Activated CD4-positive, alpha-beta memory T cell treated with anti-CD3 and anti-CD28 coated beads, Interleukin-2, amount 10 ng/mL, durations not matched to agents 7 days and 5 days (primary cell): ENCODE measurements at places on chromosomes 5 and 9.

- DNase-seq = no peak
Observed at GRCh38 chr5:91059409-91059808, 323.7 kb downstream of the ARRDC3 start.

DNA sequence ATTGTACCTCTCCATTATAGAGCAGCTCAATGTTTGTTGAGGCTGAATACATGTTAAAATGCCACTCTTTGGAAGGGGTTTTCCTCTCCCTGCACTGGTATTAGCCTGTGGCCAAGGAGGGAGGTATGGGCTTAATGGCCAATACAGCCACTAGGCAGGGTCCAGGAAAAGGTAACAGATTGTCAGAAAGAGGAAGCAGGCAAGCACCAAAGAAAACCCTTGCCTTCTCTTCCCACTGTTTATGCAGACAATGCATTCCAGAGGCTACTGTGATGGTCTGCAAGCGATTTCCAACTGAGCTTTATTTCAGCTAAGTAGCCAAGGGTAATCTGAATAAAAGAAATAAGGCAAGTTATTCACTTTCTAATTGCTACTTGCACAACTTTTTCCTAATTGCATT lies 95.3 kb upstream of the SLC27A6 start:
- DNase-seq = no peak

GRCh38 chr9:87375397-87376073 lies 122.1 kb upstream of the DAPK1 start:
- no peak for DNase-seq

GRCh38 chr5:111973961-111974360 lies 217.0 kb upstream of the NREP start:
- DNase-seq = no peak

GRCh38 chr5:72281764-72282499 lies 38.1 kb downstream of the MRPS27 start:
- DNase-seq = no peak

GRCh38 chr5:57175551-57176309 lies 1.9 kb downstream of the GPBP1 start:
- peak; percentile 58 for DNase-seq

DNA sequence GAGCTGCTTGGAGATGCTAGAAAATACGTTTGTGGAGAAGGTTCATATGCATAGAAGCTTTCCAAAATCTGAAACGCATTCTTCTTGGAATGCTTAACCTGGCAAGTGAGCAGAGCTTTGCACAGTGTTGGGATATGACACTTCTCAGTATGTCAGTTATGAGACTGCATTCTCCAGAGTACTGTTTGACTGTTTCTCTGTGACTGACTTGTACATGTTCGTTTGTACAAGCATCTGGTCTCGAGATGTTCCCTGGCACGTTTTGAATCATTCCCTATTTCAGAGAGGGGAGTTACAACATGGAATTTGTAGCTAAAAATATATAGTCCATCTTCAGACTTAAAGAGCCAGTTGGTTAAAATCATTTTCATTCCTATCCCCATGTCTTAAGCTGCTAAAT lies 272.4 kb downstream of the ARRDC3 start:
- no peak for DNase-seq

GRCh38 chr9:79384501-79384900 lies 187.3 kb upstream of the TLE4 start:
- DNase-seq = no peak

DNA sequence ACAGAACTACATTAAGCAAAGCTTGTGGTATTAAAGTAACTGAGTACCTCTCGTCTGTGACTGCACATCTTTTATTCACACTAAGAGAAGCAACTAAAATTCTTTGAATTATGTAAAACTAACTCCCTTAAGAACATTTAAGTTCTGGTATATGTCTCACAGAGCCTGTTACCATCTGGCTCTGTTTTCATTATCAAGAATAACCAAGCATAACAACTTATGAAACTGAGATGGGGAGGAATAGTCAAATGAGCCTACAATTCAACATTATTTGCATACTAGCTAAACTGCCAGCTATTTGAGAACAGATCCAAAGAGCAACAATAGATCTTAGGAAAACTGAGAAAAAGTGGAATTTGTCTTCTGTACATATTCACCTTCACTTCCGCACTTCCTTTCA lies 25.3 kb upstream of the ISOC1 start:
- no peak for DNase-seq

DNA sequence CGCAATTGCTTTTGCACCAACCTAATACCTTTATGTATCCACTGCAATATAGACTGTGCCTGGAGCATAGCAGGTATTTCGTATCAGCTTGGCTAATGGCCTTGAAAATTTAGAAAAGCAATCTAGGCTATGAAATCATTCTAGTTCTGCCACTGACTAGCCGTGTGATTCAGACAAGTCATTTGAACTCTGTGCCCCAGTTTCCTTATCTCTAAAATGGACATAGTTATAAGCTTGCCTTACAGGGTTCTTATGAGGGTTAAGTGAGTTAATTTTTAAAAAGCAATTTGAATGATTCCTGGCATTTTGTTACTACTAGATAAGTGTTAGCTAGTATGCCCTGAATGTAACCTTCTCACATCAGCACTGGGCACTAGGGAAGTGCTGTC lies 80.5 kb upstream of the PUM3 start:
- DNase-seq = no peak

DNA sequence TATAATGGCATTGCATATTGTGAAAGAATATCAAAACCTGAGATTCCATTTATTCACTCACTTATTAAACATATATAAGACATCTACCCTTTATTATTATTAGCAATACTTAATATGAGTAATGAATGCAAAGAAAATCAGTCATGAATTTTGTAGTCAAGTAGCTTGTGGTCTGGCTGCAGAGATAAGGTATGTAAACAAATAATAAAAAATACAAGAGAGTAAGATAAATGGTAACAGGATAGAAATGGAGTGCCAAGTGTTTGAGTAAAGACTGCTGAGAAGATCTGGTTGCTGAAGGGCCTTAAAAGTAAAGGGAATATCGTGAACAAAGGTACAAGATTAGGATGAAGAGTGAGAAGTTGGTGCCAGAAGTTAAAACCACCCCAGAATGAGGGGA lies 18.4 kb downstream of the TRIM32 start:
- DNase-seq = no peak
